ENCODE measurements at places on chromosomes 13 and 19. TPM values are rescaled to one million over a fixed set of nuclear protein-coding genes. Genes with fewer than 3 reads are reported as not detected.

GRCh38 chr13:22144806-22145205, 473.9 kb downstream of the FGF9 start:
- no peaks in the 10 kb centered on the region for H3K36me3 ChIP-seq
- DNase-seq: no peak
- no peak overlapping the region for H3K4me3 ChIP-seq
- no peaks in the 10 kb centered on the region for H3K27me3 ChIP-seq
- no peaks in the 10 kb centered on the region for H3K4me1 ChIP-seq

GRCh38 chr13:91661692-91662490, 263.5 kb downstream of the GPC5 start:
- no peaks in the 10 kb centered on the region for H3K27me3 ChIP-seq
- H3K27ac ChIP-seq: no peak overlapping the region
- DNase-seq: no peak

DNA sequence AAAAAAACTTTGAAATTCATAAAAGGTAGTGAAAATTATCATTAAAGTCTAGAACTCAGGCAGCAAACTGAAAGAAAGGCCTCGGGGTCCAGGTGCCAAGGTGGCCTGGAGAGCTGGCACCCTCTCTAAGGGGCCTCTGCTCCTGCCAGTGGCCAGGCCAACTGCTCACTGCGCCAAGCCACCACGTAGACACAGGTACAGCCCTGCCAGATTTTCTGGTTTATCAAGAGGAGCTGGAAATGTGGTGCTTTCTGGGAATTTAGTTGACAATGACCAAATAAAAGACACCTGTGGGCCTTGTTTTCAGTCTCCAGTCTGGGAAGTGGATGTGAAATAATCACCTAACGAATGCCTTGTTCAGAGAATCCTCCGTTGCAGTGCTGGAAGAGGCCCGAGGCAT, 22.8 kb downstream of the ZNF574 start:
- H3K4me3 ChIP-seq: no peak overlapping the region
- H3K36me3 ChIP-seq: no peaks in the 10 kb centered on the region
- H3K4me1 ChIP-seq: no peaks in the 10 kb centered on the region
- DNase-seq: no peak

- H3K4me1 ChIP-seq: no peaks in the 10 kb centered on the region
- H3K36me3 ChIP-seq: no peaks in the 10 kb centered on the region
- H3K4me3 ChIP-seq: no peak overlapping the region
- no peak overlapping the region for H3K27ac ChIP-seq
- H3K27me3 ChIP-seq: no peaks in the 10 kb centered on the region
Measured at GRCh38 chr13:40328091-40328490, 338.4 kb downstream of the FOXO1 start.

- DNase-seq: no peak
- no peaks in the 10 kb centered on the region for H3K36me3 ChIP-seq
- peaks cover 4% of the 10 kb centered on the region for H3K4me1 ChIP-seq
- no peak overlapping the region for H3K27ac ChIP-seq
- H3K27me3 ChIP-seq: no peaks in the 10 kb centered on the region
Measured at GRCh38 chr13:113874579-113875428, 10.9 kb upstream of the GAS6 start.

DNA sequence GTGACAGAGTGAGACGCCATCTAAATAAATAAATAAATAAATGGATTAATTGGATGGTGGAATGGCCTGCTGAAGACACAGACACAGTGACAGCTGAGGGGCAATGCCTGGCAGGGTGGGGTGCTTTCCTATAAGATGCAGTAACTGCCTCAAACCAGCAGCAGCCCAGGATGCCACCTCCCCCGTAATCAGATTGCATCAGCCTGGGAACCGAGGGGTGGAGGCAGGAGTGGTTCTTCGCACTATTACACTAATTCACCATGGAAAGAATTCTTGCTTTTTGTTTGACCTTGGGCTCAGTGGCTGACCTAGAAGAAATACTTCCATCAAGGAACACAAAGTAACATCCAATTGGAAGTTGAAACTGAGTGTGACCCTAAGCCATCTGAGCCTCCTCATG, 31.6 kb upstream of the USP12 start:
- H3K4me1 ChIP-seq: no peaks in the 10 kb centered on the region
- H3K36me3 ChIP-seq: no peaks in the 10 kb centered on the region
- no peaks in the 10 kb centered on the region for H3K27me3 ChIP-seq
- DNase-seq: no peak
- no peak overlapping the region for H3K27ac ChIP-seq
- H3K4me3 ChIP-seq: no peak overlapping the region

GRCh38 chr13:51518827-51519226, 65.4 kb upstream of the WDFY2 start:
- no peak overlapping the region for H3K4me3 ChIP-seq
- H3K4me1 ChIP-seq: peaks cover 9% of the 10 kb centered on the region
- H3K36me3 ChIP-seq: no peaks in the 10 kb centered on the region
- H3K27me3 ChIP-seq: no peaks in the 10 kb centered on the region
- DNase-seq: no peak
- H3K27ac ChIP-seq: no peak overlapping the region

ZNF850 gene
- 0.64 TPM for polyA plus RNA-seq

MIPEP gene
- 17.1 TPM for polyA plus RNA-seq

CGB1 gene
- 0.52 TPM for polyA plus RNA-seq

Data from hepatocyte (in vitro differentiated cells).